ENCODE measurements at places on chromosomes 2 and 18.
A peak's percentile ranks its signal among the peaks of the same experiment; 100 is the strongest.

DNA sequence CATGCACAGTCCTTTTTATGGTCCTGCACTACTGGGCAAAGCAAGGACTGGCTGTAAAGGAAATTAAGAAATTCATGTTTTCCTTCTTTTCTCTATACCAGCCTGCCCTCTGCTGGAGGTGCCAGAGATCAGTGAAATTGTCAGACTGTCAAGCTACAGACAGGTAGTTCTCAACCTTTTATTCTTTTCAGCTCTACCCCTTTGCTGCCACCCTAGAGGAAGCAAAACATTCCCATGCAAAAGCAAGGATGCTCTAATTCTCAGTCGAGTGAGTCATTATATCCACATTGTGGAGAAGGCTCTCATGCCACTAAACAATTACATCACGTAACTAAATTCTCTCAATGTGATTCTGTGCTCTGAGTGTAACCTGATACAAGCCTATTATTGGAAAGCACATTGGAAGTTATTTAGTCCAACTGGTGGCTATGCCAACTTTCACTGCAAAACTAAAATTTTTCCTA is 25.0 kb upstream of the RAPGEF4 start:
- peak; percentile 58 for DNase-seq

- peak; percentile 37 for DNase-seq
These were observed 96.8 kb downstream of the UBE2E3 start for GRCh38 chr2:181077128-181077709.

- DNase-seq: no peak
These were observed 256.5 kb downstream of the MYCN start for GRCh38 chr2:16196687-16197503.

DNA sequence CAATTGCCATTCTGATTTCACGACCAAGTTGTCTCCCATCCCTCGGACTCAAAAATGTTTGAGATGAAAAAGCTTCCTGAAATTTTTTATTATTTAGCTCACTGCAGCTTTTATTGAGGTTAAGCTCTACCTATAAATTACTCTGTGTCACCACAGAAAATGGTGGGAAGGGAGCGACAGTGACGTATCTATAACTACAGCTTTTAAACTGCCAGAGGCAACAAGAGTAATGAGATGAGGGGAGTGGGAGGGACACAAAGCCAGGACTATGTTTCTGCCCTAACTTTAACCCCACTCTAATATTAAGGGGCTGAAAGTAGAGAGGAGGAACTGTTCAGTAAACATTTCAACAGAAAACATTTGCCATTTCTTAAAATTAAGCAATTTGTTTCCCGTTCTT is 37.4 kb downstream of the SMAD2 start:
- no peak for DNase-seq

DNA sequence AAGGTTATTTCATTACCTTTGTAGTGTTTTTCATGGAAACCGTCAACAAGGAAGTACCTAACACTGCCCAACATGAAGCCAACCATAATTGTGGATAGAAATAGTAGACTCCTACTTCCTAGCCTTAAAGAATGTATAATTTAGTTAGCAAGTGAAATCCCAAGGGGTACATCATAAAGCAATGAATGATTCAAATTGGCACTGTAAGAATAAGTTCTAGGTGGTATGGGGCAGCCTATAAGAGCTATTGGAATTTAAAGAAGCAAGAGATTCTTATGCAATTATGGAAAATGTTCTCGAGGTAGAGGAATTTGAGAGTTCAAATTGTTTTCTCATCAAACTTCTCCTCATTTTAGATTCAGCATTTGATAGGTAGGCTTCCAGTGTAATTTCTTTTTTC is 157.9 kb downstream of the FMNL2 start:
- no peak for DNase-seq

- DNase-seq: no peak
These were observed 331.6 kb downstream of the CLIP4 start for GRCh38 chr2:29446847-29447246.

DNA sequence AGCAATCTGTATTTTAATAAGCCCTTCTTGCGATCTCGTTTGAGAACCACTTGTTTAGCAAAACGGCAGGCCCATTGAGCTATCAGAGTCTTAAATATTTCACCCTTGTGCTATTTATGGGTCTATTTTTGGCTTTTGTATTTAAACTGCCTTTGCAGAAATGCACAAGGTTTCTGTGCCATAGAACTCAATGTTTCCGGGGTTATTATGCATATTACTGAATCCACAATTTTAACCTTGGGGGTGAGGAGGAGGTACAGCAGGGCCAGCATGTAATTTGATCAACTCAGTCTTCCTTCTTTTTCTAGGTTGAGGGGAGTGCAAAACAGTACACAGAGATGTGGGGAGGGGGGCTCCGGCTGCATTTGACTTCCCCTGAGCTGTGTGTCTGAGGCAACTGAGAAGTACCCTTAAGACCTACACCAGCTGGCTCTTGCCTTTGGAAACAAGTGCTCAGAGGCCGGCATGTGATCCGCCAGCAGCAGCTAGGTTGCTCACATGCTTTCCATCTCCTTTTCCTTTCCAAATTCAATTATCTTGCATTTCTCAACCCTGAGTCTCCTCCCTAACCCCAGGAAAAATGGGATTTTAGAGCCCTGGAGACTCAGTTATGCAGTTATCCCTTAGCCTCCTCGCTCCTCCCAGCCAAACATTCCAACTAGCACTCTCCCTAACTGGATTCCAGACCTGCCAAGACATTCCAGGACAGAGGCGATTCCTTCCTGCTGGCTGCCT is 103.0 kb downstream of the HNRNPLL start:
- no peak for DNase-seq

DNA sequence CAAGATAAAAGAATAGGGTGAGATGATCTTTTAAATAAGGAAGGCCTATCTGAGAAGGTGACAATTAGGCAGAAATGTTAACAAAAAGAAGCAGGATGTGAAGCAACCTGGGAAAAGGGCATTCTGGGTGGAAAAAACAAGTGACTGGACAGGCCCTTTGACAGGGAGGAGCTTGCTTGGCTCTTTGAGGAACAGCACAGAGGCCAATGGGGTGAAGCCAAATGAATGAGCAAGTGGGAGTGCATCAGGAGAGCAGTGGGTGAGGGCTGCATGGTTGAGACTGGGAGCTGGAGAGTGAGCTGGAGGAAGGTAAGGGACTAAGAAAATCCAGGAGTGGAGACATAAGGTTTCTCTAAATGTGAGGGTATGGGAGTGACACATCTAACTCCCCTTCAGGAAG is 126.9 kb downstream of the TDRD15 start:
- no peak for DNase-seq

GRCh38 chr2:120793682-120794403 is 58.2 kb downstream of the GLI2 start:
- no peak for DNase-seq

DNA sequence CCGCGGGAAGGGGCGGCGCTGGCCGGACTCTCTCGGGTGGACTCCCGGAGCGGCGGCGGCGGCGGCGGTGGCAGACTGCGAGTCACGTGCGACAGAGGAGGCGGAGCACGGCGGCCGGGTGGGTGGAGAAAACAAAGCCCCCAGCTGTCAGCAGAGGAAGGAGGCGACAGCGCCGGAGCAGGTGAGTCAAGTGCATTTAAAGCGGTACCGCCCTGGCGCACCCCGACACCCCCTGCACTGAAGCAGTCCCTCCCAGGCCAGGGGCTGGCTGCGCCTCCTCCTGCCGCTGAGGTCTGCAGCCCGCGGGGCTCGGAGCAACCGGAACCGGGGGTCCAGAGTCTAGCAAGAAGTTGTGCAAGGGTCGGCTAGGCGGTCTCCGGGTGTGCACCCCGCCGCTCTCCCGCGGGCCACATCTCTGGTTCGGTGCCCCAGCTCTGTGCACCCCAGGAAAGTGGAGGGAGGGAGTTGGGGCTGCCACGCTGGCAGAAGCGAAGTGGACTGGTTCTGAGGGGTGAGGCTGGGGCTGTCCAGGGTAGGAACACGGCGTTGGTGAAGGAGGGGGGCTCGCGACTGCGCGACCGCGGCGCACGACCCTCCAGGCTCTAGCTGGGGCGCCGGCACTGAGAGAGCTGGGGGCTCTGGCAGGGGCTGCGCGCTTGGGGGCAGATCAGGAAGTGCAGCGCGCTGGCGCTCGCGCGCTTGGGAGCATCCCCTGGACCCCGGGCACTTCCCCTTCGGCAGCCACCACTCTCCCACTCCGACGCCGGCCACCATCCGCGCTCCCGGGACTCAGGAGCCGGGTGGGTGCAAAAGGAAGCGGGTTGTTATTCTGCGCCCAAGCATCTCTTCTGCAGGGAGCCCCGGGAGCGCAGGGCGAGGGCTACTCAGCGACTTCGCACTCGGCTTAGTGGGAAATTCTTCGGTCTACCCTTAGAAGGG is 64.0 kb upstream of the MAPRE2 start:
- peak; percentile 76 for DNase-seq
